ENCODE measurements at places on chromosomes 6 and 20.

- DNase-seq = no peak
Measured at GRCh38 chr20:57659517-57660180, 39.4 kb upstream of the ZBP1 start.

DNA sequence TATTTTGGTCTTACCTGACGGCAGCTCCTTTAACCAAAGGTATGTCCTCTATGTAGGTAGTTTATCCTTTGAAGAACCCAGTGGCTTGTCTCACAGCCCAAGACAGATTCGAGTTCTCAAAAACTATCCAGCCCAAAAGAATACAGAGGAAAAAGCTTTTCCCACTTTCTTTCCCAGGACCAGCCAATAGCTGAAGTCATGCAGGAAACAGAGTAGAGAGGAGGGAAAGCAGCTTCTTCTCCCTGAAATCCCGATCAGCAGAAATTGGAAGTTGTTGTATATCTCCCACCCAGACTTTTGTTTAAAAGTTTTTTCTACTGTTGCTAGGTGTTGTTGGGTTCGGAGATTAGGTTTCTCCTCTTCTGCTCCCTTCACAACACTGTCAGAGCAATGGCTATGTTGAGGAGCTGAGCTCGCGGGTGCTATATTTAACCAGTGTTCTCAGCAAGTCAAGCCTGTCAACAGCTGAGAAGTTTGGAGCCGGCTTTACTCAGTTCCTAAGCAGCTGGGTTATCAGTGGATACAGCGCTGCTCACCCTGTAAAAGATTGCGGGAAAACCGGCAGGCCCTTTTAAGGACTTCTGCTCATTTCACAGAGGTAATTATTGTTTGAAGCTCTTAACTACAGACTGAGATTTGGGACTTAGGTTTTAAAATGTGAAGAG, at the start of gene FILIP1:
Gene FILIP1 (minus strand): TSS at position 401 of the 665 bp plus-strand sequence. CDS start 78,828 bp downstream, outside the sequence.
- DNase-seq = peak; percentile 27

DNA sequence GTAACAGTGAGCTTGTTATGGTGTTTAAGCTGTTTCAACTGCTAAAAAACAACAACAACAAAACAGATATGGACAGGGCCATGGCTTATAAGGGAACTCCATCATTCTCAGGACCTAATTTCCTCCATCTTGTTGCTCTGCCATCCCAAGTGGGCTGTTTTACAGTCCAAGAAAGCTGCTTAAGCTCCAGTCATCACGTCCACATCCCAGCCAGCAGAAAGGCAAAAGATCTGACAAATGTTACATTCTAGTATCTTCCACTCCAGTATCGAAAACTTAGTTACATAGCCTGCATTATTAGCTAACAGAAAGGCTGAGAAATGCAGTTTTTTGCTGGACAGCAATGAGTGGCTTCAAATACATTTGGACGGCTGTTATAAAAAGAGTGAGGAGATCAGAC, 23.0 kb upstream of the TFAP2A start:
- no peak for DNase-seq

GRCh38 chr6:77715588-77715987, 62.7 kb downstream of the MEI4 start:
- DNase-seq = no peak

DNA sequence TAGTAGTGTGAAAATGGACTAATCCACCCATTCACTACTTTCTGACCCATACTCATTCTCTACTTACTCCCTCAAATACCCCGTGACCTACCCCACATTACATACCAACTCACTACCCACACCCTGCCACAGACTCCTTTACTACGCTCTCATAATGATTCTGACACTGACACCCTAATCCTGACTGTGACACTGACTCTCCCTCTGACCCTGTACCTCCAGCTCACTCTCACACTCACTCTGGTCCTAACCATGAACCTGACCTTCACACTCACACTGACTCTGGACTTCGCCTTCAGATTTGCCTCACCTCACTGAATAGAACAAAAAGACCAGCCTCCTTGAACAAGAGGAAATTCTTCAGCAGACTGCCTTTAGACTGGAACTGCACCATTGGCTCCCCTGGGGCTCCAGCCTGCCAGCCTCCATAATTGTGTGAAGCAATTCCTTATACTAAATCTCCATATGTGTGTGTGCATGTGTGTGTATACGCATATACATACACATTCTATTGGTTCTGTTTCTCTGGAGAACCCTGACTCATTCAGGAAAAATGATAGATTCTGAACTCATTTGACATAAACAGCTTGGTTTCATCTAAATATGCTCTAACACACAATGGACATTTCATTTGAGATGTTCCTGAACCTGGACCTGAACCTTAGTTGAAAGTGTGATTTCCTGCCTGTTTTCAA, 10.5 kb upstream of the ZNF343 start:
- DNase-seq = no peak

- no peak for DNase-seq
Measured at GRCh38 chr20:5731753-5732366, 18.3 kb upstream of the SHLD1 start.

GRCh38 chr6:34671801-34672656, 24.5 kb downstream of the ILRUN start:
- no peak for DNase-seq

GRCh38 chr20:22566876-22567658, 17.3 kb downstream of the FOXA2 start:
- DNase-seq = no peak

DNA sequence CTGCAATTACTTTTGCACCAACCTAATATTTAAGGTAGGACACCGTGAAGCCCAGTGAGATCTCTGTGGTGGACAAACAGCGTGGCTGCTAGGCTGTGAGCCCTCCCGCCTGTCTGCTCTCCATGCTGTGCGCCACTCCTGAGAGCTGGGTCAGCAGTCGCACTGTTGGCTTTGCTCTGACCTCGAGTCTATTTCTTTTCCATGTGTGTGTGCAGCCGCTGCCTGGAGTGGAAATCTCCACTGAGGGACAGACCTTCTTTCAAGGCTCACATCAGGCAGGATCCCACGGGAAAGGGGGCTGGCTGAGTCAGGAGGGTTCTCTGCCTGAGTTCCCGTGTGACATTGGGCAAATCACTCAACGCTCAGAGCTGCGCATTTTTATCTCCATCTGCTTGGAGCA, 27.1 kb downstream of the RIPOR3 start:
- DNase-seq = no peak

DNA sequence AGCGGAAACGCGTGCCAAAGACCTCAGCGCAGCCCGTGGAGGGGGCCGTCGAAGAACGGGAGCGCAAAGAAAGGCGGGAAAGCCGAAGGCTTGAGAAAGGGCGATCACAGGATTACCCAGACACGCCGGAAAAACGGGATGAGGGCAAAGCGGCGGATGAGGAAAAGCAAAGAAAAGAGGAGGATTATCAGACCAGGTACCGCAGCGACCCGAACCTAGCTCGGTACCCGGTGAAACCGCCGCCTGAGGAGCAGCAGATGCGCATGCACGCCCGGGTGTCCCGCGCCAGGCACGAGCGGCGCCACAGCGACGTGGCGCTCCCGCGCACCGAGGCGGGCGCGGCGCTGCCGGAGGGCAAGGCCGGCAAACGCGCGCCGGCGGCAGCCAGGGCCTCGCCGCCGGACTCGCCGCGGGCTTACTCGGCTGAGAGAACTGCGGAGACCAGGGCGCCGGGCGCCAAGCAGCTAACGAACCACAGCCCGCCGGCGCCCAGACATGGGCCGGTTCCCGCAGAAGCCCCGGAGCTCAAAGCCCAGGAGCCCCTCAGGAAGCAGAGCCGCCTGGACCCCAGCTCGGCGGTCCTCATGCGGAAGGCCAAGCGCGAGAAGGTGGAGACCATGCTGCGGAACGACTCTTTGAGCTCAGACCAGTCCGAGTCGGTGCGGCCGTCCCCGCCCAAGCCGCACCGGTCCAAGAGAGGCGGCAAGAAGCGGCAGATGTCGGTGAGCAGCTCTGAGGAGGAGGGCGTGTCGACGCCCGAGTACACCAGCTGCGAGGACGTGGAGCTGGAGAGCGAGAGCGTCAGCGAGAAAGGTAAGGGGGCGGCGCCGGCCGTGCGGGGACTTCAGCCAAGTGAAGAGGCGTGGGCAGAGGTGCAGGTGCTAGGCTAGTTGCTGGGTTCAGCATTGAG, 296.2 kb downstream of the RIMS1 start:
- DNase-seq = peak; percentile 62

GRCh38 chr20:38245753-38246152, 14.8 kb downstream of the KIAA1755 start:
- no peak for DNase-seq

DNA sequence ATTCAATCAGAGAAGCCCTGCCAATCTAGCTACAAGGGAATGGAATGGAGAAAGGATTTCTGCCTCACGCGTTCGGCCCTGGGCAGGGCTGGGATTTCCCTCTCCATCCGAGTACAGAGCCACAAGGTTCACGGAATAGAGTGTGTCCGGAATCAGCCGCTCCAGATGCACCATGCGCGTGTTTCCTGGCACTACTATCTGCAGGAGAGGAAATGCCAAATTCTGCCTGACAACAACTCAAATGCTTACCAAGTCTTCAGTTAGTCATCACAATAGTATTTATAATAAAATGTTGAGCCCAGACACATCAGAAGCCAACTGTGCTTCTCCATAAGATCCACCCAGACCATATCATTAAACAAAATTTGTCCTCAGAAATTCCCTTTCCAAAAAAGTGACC, 75.1 kb downstream of the COL12A1 start:
- DNase-seq = no peak

- DNase-seq = no peak
Measured at GRCh38 chr6:138856654-138857053, 60.8 kb downstream of the ECT2L start.

DNA sequence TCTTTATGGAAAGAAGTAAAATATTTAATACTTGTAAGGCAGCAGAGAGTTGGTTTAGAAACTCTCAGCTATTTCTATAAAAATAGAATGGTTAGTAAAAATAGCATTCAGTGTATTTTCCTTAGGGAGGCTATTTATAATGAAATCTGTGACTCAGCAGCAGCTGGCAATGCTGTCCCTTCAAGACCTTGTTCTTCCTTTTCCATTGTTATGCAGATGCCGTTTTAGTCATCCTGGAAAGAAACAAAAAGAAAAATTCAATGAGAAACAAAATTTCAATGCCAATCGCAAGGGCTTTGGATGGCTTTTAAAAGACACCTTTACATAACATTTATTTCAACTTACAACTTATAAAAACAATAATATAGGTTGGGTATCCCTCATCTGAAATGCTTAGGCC, 17.5 kb downstream of the MPC1 start:
- no peak for DNase-seq

DNA sequence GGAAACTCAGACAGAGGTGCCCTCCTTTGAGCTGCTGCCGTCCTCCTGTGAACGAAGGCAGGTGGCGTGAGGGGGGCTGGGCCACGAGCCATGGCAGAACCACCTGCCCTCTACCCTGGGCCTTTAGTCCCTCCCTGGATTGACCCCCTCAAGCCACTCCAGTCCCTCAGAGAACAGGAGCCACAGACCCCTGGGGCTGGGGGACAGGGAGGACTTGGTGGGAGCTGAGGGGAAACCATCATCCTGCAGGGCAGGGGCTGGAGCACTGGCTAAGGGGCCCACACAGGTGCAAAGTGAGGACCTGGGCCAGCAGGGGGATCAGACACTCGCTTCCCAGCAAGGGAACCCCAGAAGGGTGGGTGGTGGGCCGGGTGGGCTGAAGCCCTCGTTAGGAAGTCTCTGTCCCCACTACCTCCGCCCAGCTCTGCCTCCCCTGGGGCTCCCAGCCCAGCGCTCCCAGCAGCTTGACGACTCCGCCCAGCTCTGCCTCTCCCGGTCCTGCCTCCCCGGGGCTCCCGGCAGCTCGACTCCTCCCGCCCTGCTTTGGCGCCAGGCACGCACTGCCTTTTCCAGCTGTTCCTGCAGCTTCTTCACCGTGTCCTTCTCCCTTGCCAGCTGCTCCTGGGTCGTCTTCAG, 44.4 kb downstream of the DSTN start:
- peak; percentile 35 for DNase-seq

DNA sequence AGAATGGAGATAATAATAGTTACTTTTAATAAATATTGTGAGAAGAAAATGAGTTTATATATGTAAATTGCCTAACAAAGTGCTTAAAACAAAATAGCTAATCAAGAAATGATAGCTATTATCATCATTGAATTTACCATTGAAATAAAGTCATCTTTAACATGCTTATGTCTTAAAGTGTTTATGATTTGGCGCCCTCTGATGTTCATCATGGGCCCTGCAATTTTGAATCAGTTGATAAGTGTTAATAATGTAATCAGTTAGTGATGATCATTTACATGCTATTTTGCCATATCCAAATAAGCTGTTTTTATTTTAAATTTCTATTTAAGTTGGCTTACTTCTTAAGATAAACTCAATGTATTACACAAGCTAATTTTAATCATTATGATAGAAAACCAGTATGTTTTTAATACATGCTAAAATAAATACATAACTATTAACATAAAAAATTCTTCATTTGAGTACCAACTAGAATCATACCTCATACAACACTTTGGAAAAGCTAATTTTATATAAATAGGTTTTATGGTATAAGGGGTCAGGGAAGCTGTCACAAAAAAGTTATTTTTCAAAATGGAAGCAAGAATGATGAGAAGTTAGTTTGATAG, 39.2 kb upstream of the TPD52L1 start:
- peak; percentile 61 for DNase-seq

DNA sequence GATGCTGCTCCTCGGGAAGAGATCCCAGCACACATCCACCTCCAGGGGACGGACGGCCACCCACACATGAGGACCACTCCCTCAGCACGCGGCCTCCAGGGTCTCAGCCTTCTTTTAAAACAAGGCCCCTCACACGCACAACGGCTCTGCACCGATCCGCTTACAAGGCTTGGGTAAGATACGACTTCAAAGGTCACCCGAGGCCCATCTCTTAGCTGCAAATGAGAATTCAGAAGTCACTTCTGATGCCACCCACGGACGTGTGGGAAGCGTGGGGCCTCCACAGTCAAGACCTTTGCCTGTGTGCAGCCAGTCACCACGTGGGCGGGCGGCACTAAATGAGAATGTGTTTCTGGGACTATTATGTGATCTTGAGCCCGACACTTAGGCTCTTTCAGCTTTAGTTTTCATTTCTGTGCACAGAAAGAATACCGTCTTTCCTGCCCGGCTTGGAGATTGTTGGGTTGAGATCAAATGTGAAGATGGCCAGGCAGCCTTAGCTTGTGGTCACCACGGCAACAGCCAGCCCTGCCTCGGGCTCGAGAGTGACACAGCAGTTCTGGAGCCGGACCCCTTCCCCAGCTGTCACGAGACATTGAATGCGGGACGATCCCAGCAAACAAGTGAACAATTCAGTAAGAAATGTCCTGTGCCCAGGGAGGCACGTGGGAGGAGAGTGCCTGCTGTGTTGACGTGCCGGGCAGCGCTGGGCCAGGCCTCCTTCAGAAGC, 91.6 kb downstream of the RAMACL start:
- DNase-seq = no peak

GRCh38 chr6:40997234-40997957, 41.6 kb downstream of the UNC5CL start:
- peak; percentile 91 for DNase-seq

GRCh38 chr6:45577836-45578504, 200.2 kb upstream of the SUPT3H start:
- no peak for DNase-seq

DNA sequence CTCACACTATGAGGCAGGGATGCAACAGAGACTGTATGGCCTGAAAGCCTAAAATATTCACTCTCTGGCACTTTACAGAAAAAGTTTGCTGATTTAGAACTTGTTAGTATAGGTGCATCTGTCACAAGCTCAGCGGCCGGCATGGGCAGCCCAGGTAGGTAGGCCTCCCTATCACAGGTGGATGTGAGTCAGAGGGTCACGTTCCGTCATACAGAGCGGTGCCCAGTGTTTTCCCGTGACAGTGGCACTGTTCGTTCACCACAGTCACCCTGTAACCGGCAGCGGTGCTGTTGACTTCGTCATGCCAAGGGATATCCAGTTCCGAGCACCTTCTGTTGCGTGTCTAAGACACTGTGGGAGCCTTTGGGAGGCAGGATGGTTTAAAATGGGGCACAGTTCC, 32.9 kb upstream of the PXDC1 start:
- DNase-seq = no peak
